CD4-positive, alpha-beta T cell treated with Interleukin-21 for 1 hour (primary cell): ENCODE measurements at places on chromosomes 7 and 10.

- no peak for DNase-seq
These were observed 24.4 kb upstream of the ELN start for GRCh38 chr7:74003621-74004020.

GRCh38 chr10:78471326-78471722 lies 437.7 kb downstream of the RPS24 start:
- no peak for DNase-seq

GRCh38 chr10:113753020-113753692 lies 1.7 kb downstream of the PLEKHS1 start:
- DNase-seq, result no peak

- DNase-seq, result no peak
These were observed 227.2 kb upstream of the KIAA1217 start for GRCh38 chr10:23981520-23982309.
